CD4-positive, alpha-beta memory T cell (primary cell): ENCODE measurements at places on chromosomes 6 and 20.

DNA sequence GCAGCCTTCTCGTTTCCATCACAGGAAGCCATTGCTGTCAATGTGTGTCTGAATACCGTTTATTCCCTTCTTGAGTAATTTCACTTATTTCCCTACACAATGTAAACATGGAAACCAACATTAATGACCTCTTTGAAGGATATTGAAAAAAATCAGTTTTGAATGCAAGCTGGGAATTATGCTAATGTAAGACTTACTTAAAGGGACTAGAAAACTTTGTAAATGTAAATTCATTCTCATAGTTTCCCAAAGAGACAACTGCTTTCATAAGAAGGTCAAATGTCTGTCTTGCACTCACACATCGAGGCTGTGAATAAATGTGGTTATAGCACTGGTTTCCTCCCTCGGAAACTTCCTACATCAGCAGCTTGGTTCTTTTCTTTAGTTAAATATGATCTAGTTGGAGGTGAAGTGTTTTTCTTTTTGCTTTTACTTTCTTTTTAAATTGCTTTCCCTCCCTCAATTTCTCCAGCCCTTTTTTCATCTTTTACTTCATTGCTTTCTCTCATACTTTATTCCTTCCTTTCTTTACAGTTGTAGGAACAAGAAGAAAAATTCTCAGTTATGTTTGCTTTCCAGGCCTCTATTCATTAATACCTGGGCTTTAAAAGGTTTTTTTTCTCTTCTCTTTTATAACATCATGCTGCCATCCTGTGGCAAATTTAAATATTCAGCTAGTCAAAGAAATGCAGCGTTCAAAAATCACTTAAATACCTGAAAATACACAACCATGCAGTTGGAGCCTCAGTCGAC lies 108.3 kb downstream of the TNFAIP3 start:
- DNase-seq, result peak; percentile 65

- DNase-seq, result no peak
These were observed 2.8 kb downstream of the BCL2L1 start for GRCh38 chr20:31719644-31720485.

DNA sequence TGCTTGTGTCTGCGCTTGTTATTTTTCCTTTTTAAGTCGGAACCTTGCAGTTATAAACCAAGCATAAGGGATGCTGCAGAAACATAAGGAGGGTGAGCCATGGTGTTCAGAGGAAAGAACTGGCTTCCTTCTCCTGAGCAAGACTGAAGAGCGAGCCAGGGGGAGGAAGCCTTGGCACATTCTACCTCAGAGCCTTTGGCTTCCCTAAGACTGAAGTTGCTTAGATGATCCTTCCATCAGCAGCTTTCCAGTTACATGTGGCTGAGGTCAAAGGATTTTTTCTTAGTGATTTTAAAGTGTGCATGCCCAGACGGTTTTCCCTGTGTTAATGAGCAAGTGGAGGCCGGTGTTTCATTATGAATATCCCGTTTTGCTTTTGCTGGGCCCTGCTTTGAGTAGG lies 363.8 kb downstream of the DOK5 start:
- DNase-seq, result no peak

DNA sequence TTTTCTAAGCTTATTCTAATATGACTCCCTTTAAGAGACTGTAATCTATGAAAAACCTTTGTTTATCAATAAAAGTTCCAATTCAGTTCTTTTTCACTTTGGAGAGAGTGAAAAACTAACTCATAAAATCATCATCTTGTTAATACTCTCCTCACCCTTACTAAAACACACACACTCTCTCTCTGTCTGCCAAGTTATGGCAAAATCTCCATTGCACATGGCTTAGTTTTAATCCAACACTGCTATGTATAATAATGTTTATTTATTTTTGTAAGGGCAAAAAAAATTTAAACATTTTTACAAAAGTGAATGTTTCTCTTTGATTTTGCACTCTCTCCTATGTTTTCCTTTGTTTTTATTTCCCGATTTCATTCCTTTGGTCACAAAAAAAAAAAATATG lies 253.2 kb downstream of the BMP7 start:
- no peak for DNase-seq

DNA sequence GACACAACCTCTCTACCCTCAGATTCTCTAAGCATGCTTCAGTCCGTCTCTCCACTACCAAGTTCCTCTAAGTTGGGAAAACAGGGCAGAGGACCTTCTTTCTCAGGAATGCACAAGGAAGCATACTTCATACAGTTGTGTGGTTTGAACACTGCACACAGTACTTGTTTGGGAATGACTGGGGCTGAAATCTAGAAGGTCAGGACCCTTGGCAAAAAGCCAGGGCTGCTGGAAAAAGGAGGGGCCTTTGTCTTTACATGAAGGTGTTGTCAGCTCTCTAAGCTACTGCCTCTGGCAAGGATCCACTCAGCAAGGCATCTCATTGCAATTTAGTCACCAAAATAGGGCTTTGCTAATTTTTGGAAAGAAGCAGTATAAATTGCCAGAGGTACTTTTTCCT lies 20.7 kb upstream of the HEY2 start:
- DNase-seq, result no peak

- no peak for DNase-seq
These were observed 7.1 kb upstream of the SLC22A7 start for GRCh38 chr6:43290905-43291355.

- DNase-seq, result no peak
These were observed 200.6 kb downstream of the MAFB start for GRCh38 chr20:40488401-40488800.

DNA sequence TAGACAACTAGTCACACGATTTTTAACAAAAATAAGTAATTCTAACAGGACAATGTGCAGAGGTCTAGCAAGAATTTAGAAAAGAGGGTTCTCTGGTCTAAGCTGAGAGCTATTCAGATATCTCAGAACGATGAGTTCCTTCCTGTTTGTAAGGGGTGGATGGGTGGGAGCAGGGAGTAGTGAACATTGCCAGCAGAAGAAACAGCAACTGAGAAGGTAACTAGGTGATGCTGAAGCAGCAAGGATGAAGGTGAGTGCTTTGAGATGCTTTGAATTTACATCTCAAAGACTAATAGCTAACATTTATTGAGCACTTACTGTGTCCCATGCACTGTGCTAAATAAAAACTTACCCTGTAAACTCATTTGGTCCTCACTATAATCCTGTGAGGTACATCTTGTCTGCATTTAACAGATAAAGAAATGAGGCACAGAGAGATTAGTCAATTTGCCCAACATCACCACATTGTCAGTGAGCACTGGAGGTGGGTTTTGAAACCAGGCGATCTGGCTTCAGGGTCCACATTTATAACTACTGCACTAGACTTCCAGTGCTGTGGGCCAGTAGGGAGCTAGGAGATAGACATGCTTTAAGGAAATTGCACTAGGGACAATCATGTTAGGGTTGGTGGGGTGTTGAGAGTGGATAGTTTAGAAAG lies 15.7 kb downstream of the BRD2 start:
- no peak for DNase-seq
